ENCODE measurements at places on chromosomes 1 and 21.
A peak's percentile ranks its signal among the peaks of the same experiment; 100 is the strongest.

- DNase-seq: no peak
Observed at GRCh38 chr1:204178487-204179281, 12.5 kb upstream of the REN start.

GRCh38 chr21:39348355-39349210, at the start of gene HMGN1:
Gene HMGN1, minus strand, starts transcription at chr21:39349088. Its CDS starts 171 bp downstream, at chr21:39348917.
- peak; percentile 74 for DNase-seq

DNA sequence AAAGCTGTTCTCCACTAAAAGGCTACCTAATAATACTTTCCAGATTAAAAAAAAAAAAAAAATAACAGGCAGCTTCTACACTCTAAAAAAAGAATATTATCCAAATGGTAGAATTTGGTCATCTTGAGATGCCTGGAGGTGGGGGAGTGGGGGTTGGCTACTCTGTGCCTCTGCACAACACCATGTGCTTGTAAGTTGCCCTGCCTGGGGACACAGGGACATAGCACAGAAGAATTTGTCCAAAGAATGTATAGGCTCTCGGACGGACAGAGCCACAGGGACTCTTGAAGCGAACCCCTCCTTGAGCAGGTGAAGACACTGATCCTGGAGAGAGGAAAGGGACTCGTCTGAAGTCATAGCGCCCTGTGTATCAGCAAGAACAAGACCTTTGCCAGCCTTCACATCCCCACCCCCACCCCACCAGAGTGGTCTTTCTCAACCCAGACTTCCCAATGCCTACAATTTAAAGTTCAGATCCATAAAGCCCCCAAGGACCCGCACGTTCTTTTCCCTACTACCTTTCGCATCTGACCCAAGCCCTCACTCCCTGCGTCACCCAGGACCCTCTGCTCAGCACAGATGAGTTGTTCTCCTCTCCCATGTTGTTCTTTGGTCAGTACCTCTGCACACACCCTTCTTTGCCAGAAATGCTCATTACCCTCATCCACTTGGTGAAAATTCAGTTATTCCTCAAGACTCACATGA, 72.6 kb downstream of the LGR6 start:
- no peak for DNase-seq

GRCh38 chr1:214264196-214264595, 16.8 kb upstream of the SMYD2 start:
- no peak for DNase-seq

DNA sequence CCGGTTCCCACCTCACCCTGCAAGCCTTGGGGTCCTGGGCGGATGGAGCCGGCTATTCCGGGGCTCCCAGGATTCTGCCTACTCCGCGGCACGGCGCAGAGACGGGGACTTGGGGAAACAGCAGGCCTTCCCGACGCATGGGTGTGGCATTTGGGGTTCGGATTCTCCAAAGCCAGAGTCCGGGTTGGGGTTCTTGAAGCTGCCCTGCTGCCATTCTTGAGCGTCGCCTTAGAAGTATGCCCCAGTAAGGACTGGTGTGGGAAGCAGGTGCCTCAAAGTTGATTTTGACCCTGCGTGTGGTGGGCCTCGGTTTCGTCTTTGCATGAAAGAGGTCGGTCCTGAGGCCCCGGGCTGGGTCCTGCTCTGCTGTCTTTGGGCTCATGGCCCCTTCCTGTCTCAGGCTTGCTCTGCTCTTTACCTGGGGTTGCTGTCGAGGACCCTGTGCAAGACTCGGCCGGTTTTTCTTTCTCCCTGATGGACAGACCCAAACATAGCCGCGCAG, 696 bp downstream of the GUK1 start:
- DNase-seq: no peak

DNA sequence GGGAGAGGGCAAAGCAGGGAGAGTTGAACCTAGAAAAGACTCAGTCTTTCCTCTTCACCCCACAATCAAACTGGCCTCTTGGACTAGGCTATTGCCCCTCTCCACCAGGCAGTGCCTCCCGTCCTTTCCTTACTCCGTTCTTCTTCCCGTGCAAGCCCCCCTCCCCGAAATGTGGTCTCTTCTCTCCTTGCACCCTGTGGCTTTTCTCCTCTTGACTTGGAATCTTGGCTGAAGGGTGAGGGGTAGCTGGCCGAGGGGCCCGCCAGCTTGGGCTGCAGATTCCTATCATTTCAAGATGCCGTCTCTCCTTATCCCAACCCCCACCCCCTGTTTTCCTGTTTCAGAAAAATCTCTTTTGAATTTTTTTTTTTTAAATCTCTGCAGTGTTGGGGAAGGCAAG, 1.6 kb downstream of the WNT2B start:
- no peak for DNase-seq

- no peak for DNase-seq
Observed at GRCh38 chr1:75795703-75796193, 934 bp upstream of the MSH4 start.

Data from stimulated activated CD8-positive, alpha-beta memory T cell treated with anti-CD3 and anti-CD28 coated beads, Interleukin-15, amount 100 ng/mL, for 1 hour (primary cell).